SJSA1 (cell line): ENCODE measurements at places on chromosomes 11 and 22. TPM values are rescaled to one million over a fixed set of nuclear protein-coding genes. Genes with fewer than 3 reads are reported as not detected.

Gene EMID1
- 45.6 and 78.9 TPM in 2 replicates for total RNA-seq

Gene GGTLC2
- not detected in 2 replicates for total RNA-seq

Gene SYT9
- not detected in 2 replicates for total RNA-seq

Gene OR52A1
- total RNA-seq = under 0.01 TPM in 1 of 2 replicates, not detected in the other

Gene SCT
- not detected in 2 replicates for total RNA-seq

- H3K27me3 ChIP-seq = no peaks in the 10 kb centered on the region
- H3K4me3 ChIP-seq = no peak overlapping the region
- no peaks in the 10 kb centered on the region for H3K36me3 ChIP-seq
Observed at GRCh38 chr11:123904932-123905331, 3.0 kb downstream of the OR8D4 start.

- no peaks in the 10 kb centered on the region for H3K4me1 ChIP-seq
- no peak for DNase-seq
Observed at GRCh38 chr11:94673386-94673785, 94.8 kb upstream of the AMOTL1 start.

DNA sequence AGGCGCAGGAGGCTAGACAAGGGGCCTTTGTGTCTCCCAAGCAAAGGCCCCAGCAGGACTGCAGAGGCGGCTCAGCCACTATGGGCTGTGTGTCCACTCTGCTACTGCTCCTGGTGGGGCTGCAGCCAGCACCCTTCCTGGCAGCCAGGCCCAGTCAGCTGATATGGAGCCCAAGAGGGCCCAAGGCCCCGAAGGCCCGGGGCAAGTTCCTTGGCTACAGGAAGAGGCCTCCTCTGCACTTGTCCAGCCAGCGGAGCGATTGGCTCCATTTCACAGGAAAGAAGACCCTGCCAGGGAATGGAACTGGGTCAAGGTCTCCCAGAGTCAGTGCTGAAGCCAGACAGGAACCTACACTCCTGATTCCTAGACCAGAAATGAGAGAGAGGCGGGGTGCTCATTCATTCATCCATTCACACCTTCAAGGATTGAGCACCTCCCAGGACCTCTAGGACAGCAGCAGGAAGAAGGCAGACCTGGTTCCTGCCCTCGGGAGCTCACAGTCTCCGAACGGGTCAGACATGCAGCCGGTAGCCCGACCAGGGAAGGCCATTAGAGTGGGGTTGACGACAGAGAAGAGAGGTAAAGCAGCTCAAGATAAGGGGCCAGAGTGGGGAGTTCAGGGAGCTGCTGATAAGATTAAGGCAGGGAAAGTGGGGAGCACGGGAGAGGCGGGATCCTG is 811 bp upstream of the P2RY2 start:
- DNase-seq = no peak
- H3K4me1 ChIP-seq = no peaks in the 10 kb centered on the region
- no peak overlapping the region for H3K4me3 ChIP-seq
- H3K27me3 ChIP-seq = no peaks in the 10 kb centered on the region

DNA sequence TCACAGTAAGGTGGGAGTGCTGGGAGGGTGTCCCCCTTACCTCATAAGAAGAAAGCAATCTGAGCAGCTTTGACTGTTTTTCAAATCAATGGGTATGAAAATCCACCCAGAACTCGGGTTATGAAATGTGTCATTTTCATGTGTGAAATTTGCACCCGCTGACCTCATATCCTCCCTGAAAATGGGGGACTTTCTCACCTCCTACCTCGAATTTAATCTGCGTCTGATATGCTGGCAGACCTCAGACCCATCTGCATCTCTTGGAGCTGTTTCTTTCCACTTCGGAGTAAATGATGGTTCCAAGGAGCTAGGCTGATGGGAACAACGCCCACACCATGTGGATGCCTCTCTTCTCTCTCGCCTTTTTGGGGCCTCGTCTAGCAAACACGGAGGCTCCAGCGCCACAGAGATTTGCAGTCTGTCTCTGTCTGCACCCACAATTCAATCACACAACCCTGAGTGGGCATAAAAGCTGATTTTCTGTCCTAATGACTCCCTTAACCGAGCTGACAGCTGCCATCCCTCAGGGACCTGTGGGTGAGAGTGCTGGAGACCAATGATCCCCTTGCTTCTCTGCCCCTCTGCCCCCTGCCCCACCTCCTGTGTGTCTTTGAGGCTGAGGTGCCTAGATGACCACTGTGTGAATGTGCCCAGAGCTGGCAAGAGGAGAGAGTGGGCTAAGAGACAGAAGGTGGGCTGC is 71.0 kb downstream of the TRIM29 start:
- no peaks in the 10 kb centered on the region for H3K4me1 ChIP-seq
- no peak for DNase-seq
- H3K27me3 ChIP-seq = no peaks in the 10 kb centered on the region
- H3K4me3 ChIP-seq = no peak overlapping the region
- no peak overlapping the region for H3K27ac ChIP-seq
